ENCODE measurements at places on chromosomes 13 and 19.

DNA sequence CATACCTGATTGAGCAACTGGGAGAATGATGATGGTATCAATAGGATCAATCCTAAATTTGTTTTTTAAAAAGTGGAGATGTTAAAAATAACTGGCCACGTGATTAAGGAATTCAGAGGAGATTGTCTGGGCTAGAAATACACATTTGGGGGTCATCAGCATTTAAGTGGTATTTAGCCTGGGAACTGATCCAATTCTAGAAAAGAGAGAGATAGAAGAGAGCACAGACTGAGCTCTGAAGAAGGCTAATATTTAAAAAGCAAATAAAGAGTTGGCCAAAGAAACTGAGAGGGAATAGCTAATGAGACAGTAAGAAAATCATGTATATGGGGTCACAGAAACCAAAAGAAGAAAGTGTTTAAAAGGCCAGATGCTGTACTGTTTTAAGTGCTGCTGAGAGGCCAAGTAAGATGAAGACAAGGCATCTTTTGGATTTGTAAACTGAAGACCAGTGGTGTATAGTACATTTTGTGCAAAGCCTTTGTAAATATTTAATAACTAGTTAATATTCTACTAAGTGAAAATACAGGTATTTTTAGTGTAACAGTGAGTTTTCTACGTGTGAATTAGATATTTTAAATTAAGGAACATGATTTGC, 40.2 kb downstream of the UBL3 start:
- no peak for DNase-seq

DNA sequence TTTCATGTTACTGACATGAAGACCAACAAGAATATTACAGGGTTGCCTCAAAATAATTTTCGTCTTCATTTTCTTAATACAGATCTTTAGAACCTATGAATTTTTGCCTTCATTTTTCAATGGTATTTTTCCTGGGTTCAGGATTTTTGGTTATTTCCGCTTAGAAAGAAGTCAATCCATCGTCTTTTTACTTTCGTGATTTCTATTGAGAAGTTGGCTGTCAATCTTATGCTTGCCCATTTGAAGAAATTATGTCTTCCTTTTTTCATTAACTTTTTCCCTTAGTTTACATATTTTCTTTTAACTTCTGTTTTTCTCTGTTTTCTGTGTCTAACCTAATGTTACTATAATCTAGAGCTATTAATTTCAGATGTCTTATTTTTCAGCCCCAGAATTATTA, 868.9 kb upstream of the SLC10A2 start:
- DNase-seq: no peak

DNA sequence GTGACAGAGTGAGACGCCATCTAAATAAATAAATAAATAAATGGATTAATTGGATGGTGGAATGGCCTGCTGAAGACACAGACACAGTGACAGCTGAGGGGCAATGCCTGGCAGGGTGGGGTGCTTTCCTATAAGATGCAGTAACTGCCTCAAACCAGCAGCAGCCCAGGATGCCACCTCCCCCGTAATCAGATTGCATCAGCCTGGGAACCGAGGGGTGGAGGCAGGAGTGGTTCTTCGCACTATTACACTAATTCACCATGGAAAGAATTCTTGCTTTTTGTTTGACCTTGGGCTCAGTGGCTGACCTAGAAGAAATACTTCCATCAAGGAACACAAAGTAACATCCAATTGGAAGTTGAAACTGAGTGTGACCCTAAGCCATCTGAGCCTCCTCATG, 31.6 kb upstream of the USP12 start:
- no peak for DNase-seq

- DNase-seq: no peak
These were observed 5.7 kb downstream of the WDR62 start for GRCh38 chr19:36060430-36060829.

Measured in activated gamma-delta T cell (primary cell).